ENCODE measurements at places on chromosomes 5 and 9.

GRCh38 chr5:73393611-73394489 is 54.7 kb downstream of the FOXD1 start:
- DNase-seq, result no peak

GRCh38 chr5:10581867-10582511 is 18.1 kb downstream of the ANKRD33B start:
- DNase-seq, result no peak

GRCh38 chr9:26012797-26013196 is 334.6 kb upstream of the TUSC1 start:
- DNase-seq, result no peak

DNA sequence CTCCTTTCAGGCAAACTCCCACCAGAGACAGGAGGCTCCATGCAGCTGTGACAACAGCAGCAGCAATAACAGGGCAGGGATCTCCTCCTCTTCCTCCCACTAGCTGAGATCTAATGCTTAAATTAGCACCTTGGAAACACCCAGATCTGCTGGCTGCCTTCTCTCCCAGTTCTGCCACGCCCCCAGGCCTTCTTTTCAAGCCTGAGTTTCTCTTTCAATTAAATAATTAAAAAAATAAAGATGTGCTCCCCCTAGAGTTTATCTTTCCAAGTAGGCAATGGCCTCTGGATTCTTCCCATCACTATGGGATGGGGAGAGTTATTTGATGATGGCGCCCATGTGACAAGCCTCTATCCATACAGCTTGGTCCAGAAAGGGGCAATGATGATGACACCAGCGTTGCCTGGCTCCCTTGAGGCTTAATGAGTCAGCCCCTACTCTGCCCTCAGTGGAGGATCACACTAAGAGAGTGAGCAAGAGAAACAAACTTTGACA is 3.8 kb downstream of the FAM219A start:
- DNase-seq, result no peak

DNA sequence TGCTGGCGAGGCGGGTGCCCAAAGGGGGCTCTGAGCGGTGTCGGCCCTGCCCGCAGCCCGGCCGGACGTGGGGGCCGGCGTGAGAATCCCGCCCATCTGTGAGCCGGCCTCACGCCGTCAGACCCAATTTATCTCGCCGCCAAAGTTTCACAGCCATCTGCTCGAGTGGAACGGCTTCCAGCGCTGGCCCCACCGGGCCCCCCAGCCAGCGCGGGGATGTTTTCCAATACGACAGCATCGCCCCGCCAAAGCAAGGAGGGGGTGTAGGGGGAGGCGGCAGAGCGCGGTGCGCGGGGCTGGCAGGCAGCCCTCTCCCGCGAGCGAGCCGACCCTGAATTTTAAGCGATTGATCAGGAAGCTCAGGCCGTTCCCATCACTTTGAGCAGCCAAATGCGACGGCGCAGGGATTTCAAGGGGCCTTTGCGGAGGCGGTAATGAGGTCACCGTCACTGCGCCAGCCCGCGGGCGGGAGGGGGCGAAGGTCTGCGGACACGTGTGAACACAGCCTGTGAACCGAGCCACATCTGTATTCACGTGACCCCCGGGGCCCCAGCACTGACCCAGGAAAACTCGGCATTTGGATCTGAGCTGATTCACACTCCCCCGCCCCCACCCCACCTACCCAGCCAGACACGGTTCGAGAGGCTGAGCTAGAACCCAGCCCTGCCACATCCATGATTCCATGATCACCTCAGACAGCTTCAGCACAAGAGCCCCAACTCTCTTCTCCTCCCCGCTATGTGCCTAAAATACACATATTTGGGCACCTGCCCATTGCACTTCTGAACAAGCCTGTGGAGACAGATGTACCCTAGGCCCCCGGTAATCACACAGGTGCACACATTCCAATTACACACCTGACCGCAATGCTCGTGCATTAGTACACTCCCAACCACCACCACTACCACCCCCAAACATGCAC is 47.8 kb upstream of the PSD2 start:
- DNase-seq, result peak; percentile 75

DNA sequence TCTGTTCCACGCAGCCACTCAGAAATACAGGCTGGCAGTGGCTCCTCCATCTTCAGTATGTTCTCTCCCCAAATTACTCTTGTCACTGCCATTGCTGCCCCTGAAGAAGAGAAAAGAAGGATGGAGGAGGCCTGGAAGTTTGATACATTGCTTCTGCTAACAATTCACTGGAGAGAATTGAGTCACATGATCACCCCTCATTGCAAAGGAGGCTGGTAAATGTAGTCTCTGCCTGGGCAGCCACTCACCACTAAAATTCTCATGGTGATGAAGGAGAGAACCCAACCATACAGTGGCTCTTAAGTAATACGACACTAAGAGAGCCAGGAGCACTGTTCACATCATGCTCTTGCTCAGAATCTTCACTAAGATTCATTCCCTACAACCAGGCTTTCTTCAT is 112.0 kb downstream of the DOCK8 start:
- no peak for DNase-seq

DNA sequence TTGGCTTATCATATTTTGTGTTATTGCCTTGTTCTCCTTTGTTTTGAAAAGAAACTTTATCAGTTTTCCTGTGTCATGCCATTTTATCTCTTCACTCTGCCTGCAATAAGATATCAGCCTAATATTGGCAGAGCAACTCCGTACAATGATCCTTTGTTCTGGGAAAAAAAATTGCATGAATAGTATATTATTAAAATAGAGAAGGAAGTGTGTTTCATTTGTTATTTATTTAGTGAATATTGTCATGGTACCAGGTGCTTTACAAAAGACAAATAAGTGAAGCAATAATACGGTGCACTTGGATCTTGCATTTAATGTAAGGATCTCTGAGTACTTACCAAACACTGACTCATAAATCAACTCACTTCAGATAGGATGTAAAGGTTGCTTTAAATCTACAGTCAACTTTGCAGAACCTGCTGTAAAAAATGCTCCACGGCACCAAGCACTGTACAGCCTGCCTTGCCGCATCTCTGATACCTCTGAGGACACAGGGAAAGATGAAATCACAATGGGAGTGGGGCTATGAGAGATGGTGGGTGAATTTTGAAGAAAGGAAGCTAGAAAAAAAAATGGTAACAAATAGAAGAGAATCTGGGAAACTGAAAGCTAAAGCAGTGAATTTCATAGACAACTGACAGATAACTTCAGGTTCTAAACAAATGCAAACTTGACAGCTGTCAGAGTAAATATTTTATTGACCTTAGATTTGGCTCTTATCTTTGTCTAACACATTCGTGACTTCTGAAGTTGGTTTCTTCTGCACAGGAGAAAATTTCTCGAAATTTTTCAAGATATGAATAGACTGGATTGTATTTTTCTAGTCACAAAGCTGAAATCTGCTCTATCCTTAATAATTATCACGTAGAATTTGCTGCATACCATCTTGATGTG is 232.1 kb downstream of the ENC1 start:
- no peak for DNase-seq

- no peak for DNase-seq
These were observed 460 bp downstream of the DMRTA1 start for GRCh38 chr9:22446950-22447617.

- DNase-seq, result no peak
These were observed 8.3 kb upstream of the RETREG1 start for GRCh38 chr5:16625096-16625495.

- peak; percentile 43 for DNase-seq
These were observed 23.5 kb downstream of the KLF9 start for GRCh38 chr9:70390933-70391341.

GRCh38 chr5:177098120-177098469 is 11.4 kb downstream of the FGFR4 start:
- no peak for DNase-seq

DNA sequence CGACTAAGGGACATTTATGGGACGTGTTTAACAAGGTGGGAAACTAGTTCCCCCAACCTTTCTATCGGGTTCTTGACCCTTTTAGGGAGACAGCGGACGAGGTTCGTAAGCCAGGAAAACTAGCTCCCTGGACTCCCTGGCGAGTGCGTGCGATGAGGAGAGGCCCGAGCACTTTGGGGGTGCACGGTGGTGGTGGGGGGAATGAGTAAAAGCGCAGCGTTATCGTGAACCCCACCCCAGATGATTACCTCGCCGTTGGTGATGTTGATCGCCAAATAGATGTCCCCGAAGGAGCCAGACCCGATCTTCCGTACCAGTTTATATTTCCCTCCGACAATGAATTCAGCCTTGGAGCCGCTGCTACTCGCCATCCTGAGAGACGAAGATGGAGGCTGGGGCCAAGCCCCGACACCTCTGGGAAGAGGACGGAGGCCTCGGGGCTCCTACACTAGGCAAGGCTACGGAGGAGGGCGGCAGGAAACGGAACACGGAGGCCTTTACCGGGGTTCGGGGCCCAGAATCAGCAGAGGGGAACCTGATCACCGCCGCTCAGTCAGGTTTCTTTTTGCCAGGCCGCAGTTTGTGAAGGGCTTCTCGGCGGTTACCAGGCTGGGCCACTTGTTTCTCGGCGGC is 529 bp downstream of the CSNK1A1 start:
- DNase-seq, result no peak

GRCh38 chr5:83306572-83307241 is 164.8 kb upstream of the VCAN start:
- no peak for DNase-seq

DNA sequence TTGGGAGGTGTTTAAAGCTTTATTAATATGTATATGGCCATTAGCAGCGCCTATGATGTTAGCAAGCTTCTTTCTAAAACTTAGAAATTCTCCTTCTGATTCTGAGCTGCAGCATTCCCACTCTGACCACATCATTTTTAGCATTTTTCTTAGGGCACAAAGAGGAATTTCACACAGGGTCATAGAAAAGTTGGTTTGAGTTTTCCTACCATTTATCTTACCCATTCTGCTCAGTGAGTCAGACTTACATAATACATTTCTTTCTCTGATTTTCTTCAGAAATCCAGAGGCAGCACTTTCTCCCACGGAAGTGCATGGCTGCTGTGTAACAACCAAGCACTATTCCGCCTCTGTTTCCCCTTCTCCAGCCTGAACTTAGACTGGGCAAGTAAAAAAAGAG is 246.6 kb downstream of the ARL15 start:
- no peak for DNase-seq

DNA sequence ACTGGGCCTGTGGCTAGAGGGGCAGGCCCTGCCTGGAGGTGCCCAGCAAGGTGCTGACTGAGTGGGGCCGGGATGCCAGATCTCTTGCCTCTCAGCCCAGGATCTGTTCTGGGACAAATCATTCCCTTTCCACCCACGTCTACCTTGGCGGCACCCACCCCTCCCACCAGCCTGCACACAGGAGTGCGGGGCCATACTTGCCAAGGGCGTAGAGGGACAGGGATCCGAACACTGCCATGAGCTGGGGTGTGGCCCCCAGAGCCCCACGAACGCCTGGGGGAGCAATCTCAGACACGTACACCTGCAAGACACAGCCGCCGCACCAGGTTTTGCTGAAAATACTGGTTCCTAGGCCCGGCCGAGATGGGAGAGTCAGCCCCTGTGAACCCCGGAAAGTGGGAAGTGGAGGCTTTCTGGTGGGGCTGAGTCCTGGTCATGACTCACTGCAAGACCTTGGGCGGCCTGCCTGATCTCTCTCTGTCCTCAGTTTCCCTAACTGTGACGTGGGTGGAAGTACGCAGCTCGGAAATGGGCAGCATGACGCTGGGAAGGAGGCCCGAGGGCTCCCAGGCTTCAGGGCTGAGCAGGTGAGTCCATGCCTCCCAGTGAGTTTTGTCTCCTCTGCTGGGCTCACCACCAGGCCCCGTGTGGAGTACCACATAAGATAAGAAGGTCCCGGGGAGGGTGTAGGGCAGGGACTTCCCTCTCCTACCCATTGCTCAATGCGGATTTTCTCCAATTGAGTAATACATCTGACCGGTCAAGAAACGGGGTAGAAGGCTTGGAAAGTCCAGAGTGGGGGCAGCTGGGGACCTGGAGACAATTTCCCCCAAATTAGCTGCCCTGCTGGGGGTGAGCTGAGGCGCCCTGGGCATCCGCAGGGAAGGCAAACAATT is 2.6 kb downstream of the SLC2A6 start:
- no peak for DNase-seq

DNA sequence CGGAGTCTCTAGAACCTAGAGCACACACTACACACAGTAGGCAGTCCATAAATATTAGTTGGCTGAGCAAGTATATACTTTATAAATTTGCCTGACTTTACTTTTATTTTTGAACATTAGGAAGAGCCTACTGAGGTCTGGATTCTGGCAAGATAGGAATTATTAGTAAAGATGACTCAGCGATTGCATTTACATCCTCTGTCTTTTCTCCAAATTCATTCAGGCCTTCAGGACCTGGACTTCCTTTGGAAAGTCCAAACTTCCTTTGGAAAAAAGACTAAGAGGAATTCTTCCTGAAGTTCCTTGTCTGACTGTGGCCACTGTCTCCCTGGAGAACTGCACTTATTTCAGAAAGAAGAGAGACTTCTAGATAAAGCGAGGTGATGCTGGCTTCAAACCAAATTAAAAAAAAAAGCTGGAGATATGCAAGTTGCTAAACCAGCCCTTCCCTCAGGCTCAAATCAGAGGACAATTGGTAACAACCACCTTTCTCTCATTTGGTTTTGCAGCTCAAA is 251.3 kb downstream of the GAS1 start:
- no peak for DNase-seq

- no peak for DNase-seq
These were observed 100.9 kb upstream of the PTGER4 start for GRCh38 chr5:40578501-40579451.

DNA sequence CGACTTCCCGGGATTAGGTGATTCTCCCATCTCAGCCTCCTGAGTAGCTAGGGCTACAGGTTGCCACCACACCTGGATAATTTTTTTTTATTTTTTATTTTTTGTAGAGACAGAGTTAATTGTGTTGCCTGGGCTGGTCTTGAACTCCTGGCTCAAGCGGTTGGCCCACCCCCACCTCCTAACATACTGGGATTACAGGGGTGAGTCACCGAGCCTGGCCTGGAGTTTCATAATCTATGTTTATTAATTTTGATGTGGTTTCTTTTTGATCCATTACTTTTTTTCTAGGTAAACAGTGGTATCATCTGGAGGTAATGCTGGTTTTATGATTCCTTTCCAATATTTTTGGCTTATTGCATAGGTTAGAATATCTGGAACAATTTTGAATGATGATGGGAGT is 54.2 kb downstream of the KIAA1958 start:
- DNase-seq, result no peak

DNA sequence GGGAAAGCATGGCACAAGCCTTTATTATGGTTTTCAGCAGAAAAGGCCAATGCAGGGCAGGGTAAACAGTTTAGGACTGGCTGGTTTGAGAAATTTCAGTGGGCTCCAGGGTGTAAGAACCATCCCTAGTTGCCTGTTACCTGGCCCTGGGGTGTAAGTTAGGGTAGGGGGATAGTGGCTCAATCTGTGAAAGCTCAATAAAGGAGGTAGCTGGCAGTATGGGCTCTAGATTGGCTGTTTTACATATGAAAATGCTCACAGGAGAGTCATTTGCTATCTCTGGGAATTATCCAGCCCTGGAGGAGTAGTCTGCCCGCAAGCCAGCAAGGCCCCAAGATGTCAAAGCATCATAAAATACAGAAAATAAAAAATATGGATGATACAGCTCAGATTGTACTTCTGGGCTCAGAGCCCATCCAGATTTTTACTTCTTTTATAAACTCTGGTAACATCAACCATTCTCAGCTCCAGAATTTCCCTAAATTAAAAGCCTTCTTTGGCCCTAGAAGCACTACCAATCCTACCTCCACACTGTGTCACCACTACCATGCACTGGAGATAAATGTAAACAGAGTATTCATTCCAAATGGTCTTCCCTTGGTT is 31.1 kb downstream of the SSBP2 start:
- no peak for DNase-seq
